Hair follicular keratinocyte (primary cell): ENCODE measurements at places on chromosomes 7 and 10. TPM values are rescaled to one million over a fixed set of nuclear protein-coding genes. Genes with fewer than 3 reads are reported as not detected.

SUN3 gene
- total RNA-seq: not detected in 2 replicates

ABCC2 gene
- 0.15 and 0.39 TPM in 2 replicates for total RNA-seq

MYPN gene
- 0.08 TPM in 1 of 2 replicates, not detected in the other for total RNA-seq

SFXN3 gene
- 24.3 and 52.7 TPM in 2 replicates for total RNA-seq

LRIT1 gene
- total RNA-seq: not detected in 2 replicates

SLC16A9 gene
- total RNA-seq: 7.8 and 8.4 TPM in 2 replicates

PIP gene
- total RNA-seq: not detected in 2 replicates

MEPCE gene
- 21.2 and 23.7 TPM in 2 replicates for total RNA-seq

GPR141 gene
- not detected in 2 replicates for total RNA-seq

EXOC4 gene
- total RNA-seq: 21.0 and 38.8 TPM in 2 replicates

FLNC gene
- total RNA-seq: 0.11 and 0.16 TPM in 2 replicates

MBL2 gene
- not detected in 2 replicates for total RNA-seq

VAX1 gene
- total RNA-seq: not detected in 2 replicates

BRAF gene
- total RNA-seq: 9.4 and 13.9 TPM in 2 replicates

CNPY1 gene
- not detected in 2 replicates for total RNA-seq

PODXL gene
- total RNA-seq: under 0.01 and 0.19 TPM in 2 replicates

ZNF680 gene
- 4.1 and 4.5 TPM in 2 replicates for total RNA-seq

HTR5A gene
- total RNA-seq: not detected in 2 replicates

GIMAP5 gene
- not detected in 2 replicates for total RNA-seq

CCDC7 gene
- 1.6 and 2.4 TPM in 2 replicates for total RNA-seq

ARHGAP12 gene
- total RNA-seq: 14.0 and 20.5 TPM in 2 replicates

LIPM gene
- total RNA-seq: not detected in 2 replicates

MEOX2 gene
- total RNA-seq: not detected in 2 replicates

TFPI2 gene
- total RNA-seq: 227 and 475 TPM in 2 replicates

OR2A1 gene
- total RNA-seq: 0.11 TPM in 1 of 2 replicates, not detected in the other

CAMK2B gene
- total RNA-seq: 0.04 and 0.47 TPM in 2 replicates

OR6B1 gene
- total RNA-seq: not detected in 2 replicates

ABI1 gene
- 36.7 and 49.9 TPM in 2 replicates for total RNA-seq

TAS2R3 gene
- 0.16 TPM in 1 of 2 replicates, not detected in the other for total RNA-seq

FOXI2 gene
- not detected in 2 replicates for total RNA-seq

DDIT4 gene
- total RNA-seq: 804 and 1,132 TPM in 2 replicates

POM121L12 gene
- not detected in 2 replicates for total RNA-seq

FAM25C gene
- 14.0 TPM in 1 of 2 replicates, not detected in the other for total RNA-seq

ANKRD7 gene
- total RNA-seq: 0.61 and 1.4 TPM in 2 replicates

ANKRD30A gene
- not detected in 2 replicates for total RNA-seq

STEAP1B gene
- total RNA-seq: 6.6 and 12.1 TPM in 2 replicates

PAPSS2 gene
- total RNA-seq: 3.1 and 4.4 TPM in 2 replicates

ASB15 gene
- not detected in 2 replicates for total RNA-seq

OR2A5 gene
- total RNA-seq: not detected in 2 replicates

ENO4 gene
- not detected in 2 replicates for total RNA-seq

KCNMA1 gene
- total RNA-seq: 1.3 and 3.4 TPM in 2 replicates

WNT8B gene
- not detected in 2 replicates for total RNA-seq

C1QL3 gene
- total RNA-seq: not detected in 2 replicates

HGF gene
- 0.04 TPM in 1 of 2 replicates, not detected in the other for total RNA-seq

FGFR2 gene
- total RNA-seq: 14.7 and 24.7 TPM in 2 replicates

SFRP4 gene
- not detected in 2 replicates for total RNA-seq

SCART1 gene
- 0.30 and 0.31 TPM in 2 replicates for total RNA-seq

CALHM2 gene
- total RNA-seq: 2.3 and 5.4 TPM in 2 replicates

FFAR4 gene
- not detected in 2 replicates for total RNA-seq

CCDC172 gene
- not detected in 2 replicates for total RNA-seq

COG5 gene
- 40.1 and 50.3 TPM in 2 replicates for total RNA-seq

AMZ1 gene
- total RNA-seq: under 0.01 and 0.04 TPM in 2 replicates

AGR2 gene
- 2.2 and 2.5 TPM in 2 replicates for total RNA-seq

PUS7 gene
- 17.1 and 26.7 TPM in 2 replicates for total RNA-seq

ZNF775 gene
- 3.7 and 4.6 TPM in 2 replicates for total RNA-seq
